ENCODE measurements at places on chromosomes 6 and 20.

DNA sequence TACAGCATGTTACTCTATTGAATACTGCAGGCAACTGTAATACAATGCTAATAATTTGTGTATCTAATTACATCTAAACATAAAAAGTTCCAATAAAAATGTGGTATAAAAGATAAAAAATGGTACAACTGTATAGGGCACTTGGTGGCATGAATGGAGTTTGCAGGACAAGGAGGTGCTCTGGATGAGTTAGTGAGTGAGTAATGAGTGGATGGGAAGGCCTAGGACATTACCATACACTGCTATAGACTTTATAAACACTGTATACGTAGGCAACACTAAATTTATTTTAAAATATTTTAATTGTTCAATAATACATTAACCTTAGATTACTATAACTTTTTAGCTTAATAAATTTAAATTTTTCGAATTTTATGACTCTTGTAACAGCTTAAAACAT, 579.6 kb upstream of the MAN1A1 start:
- DNase-seq, result no peak

DNA sequence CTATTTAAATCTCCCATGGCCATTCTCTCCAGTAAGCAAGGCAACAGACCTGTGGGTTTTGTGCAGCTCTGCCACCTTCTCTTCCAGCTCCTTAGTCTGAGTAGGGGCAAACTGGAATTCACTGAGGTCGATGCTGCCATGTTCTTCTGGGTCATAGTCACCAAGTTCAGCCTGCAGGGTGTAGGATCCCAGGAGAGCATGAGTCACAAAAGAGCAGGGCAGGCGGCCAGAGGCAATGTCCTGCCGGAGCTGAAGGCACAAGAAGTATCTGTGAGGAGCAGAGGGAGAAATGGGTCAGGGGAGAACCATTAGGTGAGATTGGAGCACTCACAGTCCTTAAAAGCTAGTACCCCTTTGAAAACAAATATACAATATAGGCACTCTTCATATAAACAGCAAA, 73.7 kb downstream of the SMLR1 start:
- peak; percentile 71 for DNase-seq

GRCh38 chr6:11853678-11854407, 75.2 kb upstream of the ADTRP start:
- no peak for DNase-seq

DNA sequence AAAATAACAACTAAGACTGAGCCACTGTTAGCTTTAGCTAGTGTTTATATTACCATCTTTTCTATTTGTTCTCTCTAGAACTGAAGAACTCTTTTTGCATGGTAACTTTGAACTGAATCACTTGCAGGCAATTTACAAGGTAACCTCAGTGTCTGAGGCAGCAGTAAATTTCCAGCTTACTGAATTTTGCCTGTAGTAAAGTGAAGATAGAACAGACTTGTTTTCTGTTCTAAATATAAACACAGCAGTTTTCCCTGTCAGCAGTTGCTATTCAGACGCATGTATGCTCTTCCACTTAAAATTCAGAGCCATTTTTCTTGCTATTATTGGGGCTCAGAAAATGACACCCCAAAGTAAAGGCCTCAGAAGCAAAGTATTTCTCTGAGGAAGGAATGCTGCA, 974.0 kb upstream of the GJE1 start:
- DNase-seq, result no peak

GRCh38 chr6:138765896-138766655, 7.5 kb upstream of the CCDC28A start:
- DNase-seq, result peak; percentile 53

DNA sequence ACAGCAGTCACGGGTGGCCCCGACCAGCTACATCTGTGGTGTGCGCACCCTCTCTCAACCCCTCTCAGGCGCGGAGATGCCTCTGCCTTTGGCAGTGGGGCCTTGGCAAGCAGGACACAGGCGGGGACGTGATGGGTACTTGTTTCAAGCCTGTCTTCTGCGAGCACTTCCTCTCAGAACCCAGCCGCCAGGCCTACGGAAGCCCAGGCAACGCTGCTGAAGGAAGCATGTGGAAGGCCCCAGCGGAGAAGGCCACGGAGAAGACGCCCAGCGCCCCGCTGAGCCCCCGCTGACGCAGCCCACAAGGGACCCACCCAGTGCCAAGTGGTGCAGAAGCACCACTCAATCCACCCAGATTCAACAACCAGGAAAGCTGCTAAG, 13.0 kb downstream of the SERPINB6 start:
- DNase-seq, result no peak

DNA sequence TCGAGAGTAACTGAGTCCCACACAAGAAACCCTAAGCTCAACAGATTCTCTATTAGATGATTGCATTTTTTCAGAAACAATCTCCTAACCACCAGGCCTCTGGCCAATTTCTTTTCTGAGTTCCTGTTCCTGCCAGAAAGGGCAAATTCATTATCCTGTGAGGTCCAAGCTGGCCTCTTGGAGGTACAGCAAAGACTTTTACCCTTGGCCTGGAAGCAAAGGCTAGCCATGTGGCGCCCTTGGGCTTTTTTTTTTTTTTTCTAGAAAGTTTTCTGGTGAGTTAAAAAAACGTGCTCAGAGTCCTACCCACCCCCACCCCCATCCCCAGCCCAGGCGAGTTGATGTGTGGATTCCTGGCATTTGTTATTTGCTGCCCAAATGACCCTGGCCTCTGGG, 59.0 kb upstream of the EEF1A1 start:
- peak; percentile 78 for DNase-seq

DNA sequence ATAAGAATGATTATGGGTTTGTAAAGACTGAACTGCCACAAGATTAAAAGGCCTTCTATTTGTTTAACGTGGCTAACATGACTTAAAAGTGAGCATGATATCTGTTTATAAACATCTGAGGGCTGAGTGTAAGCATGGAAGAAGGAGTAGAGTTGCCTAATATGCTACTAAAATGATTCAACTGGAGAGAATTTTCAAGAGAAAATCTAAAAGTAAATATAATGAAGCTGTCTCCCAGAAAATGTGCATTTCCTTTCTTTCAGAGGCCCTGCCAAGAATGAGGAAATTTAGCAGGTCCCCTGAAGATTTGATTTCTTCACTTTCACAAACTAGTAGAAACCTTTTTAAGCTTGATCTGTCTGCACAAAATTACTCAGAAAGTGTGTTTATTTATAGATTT, 4.2 kb upstream of the EYA4 start:
- DNase-seq, result no peak

- peak; percentile 17 for DNase-seq
Observed at GRCh38 chr6:24980507-24981385, 45.0 kb upstream of the RIPOR2 start.

GRCh38 chr6:34982424-34982852, 93.4 kb downstream of the ANKS1A start:
- peak; percentile 44 for DNase-seq

DNA sequence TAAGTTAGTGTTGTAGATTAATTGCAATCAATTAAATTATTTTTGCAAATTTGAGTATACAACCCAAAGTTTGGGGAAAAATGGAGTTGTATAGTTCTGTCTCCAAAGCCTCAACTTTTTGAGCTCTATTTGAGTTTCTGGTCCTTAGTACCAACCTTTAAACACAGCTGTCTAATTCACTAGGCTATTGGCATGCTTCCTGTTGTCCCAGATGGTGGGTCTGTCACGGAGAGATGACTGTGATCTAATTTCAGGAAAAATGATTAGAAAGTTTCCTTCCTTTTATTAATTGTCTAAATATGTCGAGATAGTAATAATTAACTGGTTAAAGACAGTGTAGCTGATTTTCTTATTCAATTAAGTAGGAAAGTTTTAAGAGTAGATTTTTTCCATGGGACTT, 109.6 kb downstream of the SCAF8 start:
- no peak for DNase-seq

DNA sequence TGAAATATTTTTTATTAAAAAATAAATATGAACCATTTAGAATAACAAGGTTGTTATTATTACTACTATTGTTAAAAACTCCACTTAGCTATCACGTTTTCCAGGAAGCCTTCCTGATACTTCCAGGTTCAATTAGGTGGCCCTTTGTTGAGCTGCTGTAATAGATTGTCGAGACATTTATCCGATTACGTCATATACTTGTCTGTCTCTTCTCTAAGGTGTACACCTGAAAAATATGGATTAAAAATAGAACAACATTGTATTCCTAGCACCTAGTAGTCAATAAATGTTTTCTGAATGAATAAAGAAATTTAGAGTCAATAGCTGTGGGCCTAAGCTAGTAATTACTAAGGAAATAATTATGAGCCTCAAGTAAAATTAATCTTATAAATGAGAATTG, 359.6 kb downstream of the RNF144B start:
- no peak for DNase-seq

- DNase-seq, result no peak
Observed at GRCh38 chr6:63760199-63760598, 124.6 kb downstream of the PHF3 start.

DNA sequence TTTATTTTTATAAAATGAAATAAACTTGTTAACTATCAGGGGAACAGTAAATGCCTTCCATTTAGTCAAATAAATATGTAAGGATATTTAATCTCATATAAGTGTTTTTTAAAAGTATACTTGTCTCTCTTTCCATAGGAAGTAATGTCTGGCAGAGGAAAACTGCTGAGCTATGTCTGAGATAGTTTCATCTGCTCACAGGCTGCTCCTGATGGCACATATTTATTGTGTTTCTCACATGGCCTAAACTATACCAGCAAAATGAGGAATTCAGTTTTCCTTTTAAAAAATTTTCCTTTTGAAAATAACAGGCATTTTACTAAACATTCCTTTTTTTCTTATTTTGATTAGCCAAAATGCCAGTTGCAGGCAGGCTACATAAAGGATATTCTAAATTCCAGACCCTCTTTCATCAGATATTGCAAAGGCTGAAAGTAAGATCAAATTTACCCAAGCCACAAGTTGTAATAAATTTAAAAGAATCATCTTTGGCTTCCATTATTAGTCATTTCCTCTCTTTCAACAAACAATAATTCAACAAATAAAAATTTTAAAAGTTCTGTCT, 60.1 kb upstream of the RNF146 start:
- DNase-seq, result peak; percentile 12

- no peak for DNase-seq
Observed at GRCh38 chr20:43658723-43659419, 8.0 kb upstream of the MYBL2 start.

GRCh38 chr6:15936503-15936902, 192.4 kb upstream of the MYLIP start:
- no peak for DNase-seq

DNA sequence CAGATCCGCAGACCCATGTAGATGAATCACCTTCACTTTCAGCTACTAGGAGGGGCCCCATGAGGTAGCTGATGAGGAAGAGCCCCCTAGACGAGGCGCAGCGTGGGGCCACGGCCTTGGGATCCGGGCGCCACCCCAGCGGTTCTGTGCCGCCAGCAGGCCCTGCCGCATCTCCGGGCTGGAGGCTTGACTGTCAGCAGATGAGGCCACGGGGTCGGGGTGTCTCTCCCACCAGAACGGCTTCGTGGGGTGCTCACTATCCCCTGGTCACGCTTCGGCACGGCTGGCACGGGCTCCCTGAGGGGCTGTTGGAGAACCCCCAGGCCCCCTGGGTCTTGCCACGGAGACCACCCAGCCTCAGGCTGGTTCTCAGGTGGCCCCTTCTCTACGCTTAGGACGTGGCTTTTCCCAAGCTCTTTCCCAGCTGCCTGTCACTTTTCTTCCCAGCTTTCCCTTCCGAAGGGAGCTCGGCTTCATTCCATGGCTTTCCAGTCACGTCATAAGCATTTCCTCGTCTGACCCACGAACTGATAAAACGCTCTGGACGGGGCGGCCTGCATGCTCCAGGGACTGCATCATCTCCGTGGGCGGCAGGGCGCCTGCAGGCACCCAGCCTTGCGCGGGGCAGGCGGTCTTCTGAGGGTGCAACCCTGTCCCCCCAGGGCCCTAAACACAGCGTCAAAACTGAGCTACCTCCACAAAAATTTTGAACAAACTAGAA, 85.9 kb downstream of the THBS2 start:
- DNase-seq, result peak; percentile 50

DNA sequence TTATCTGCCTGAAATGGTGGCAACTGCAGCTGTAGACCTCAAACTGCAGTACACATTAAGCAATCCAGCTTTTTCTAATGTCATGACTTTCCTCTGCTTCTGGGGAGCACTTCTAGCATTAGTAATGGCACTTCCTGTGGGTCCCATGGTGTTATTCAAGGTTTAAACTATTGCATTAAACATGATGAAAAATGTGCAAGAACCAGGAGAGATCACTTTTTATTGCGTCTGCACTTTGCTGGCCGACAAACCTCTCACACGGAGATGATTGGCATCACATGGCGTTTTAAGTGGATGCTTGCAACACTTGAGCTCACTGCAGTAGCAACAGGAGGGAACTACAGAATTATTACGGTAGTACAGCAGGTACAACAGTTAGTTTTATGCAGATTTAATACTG, 148.4 kb downstream of the HIVEP2 start:
- no peak for DNase-seq

- DNase-seq, result no peak
Observed at GRCh38 chr6:14726816-14727493, 518.9 kb upstream of the JARID2 start.

DNA sequence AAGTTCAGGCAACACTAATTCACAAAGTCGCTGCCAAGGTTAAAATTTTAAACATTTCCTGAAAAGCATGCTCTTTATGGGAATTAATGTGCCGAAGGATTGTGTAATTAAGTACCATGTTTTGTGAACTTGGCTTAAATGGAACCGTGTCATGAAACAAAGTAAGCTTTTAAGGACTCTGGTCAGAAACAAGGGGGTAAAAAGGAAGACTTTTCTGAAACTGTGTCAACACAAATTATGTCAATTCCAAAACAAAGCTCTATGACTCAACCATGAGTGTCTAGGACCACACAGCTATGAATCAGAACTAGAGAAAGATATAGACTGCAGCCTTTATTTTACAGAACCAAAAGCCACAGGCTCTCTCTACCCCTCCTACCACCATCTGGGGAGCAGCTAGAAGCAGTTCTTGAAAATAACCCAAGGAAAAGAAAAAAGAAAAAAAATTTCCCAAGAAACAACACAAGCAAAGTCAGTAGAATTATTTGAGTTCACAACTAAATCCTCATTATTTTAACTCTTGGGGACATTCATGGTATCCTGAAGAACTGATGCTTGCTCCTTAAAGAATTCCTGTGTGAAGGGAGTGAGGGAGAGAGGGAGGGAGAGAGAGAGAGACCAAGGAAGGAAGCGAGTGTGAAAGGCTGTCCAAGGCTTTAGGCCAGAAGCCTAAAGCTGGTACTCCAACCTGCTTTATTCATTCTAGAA, 81.9 kb downstream of the ZMYND8 start:
- DNase-seq, result peak; percentile 93

- DNase-seq, result no peak
Observed at GRCh38 chr6:93562582-93562981, 143.2 kb upstream of the EPHA7 start.

DNA sequence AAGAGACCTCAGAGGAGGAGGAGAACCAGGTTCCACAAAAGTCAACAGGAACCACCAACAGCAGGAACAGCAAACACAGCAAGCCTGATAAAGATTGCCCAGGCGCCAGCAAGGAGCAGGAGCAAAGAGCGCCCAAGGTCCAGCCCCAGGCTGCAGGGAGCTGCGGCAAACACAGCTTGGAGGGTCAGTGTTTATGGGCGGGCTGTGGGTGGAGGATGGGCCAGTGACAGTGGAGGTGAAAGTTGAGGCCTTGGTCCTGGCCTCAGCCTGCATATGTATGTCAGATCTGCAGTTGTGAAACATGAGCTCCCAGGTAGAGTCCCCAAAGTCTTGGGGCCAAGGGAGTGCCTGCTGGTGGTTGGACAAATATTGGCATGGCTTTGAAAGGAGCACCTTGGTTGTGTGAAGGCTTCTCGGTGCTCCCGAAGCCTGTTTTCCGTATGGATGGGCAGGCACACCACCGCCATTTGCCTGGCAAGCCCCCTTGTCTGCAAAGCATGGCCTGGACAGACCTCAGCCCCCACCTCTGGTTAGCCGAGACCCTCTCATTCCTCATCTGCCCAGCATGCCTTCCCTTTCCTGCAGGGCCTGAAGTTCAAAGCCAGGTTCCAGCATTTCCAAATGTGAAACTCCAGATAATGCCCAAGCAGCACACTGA, 2.0 kb upstream of the CAPN11 start:
- no peak for DNase-seq

Data from AG08395 (cell line).